ENCODE measurements at places on chromosomes 16 and 17.

DNA sequence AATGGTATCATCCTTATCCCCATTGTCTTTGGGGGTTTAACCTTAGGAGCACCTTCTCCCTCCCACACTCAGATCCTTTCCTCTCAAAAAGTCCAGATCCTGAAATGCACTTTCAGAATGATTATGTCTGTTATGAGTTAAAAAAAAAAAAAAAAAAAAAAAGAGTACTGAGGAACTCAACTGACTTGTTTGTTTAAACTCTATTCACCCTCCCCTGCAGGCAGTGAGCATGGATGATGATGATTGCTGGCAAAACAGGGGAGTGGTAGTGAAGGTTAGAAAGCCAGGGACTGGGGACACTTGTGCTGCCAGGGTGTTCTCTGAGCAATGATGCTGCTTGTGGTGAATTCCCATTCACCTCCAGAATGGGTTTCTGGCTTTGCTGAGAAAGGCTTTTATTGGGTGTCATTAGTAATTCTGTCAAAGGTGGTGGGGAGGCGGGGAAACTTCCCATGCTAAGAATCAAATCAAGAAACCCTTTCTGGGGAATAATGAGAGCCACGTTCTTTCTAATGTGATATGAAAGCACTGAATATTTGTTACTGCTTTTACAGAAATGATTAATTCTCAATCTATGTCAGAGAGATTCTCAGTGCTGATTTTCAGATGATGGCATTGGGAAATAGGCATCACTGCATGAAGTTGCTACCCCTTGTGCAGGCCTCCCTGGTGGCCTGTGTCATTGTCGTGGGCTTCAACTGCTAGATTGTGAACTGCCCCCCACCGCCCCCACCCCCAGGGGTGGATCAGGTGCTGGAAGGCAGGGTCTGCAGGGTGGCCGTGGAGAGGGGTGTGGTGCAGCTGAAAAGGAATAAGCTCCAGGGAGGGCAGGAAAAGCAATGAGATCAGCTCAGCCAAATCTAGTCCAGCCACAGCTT, 14.1 kb downstream of the CCL4 start:
- DNase-seq = no peak

GRCh38 chr17:79935197-79935885, 96.1 kb upstream of the CBX4 start:
- DNase-seq = no peak

DNA sequence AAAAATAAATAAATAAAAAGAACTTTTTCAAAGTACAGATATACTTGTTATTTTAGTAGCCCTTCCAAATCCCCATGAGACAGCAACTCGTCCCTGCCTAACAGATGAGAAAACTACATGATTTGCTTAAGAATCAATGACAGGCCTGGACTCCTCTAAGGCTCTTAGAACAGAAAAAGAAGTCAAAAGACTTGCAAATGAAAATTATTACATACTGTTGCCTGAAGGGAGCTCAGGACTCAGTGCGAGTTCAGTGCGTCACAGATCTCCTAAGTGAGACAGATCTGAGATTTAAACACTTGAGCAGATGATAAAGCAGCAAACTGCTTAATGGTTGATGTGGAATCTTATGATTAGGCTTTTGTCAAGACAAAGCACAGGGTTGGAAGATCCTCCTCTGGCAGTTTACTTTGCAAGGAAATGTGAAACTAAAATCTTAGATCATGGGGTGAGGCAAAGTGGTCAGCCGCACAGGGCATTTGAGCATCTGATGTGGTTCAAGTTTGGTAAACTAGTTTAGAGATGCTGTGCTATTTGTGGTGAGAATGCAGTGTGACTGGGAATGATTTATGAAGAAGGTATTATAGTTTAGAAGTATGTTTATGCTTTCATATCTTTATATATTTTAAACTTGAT, 138.1 kb downstream of the TRIM37 start:
- no peak for DNase-seq

GRCh38 chr17:9755083-9755482, 36.3 kb downstream of the DHRS7C start:
- DNase-seq = no peak

GRCh38 chr17:44071772-44072171, 1.2 kb downstream of the G6PC3 start:
- no peak for DNase-seq

DNA sequence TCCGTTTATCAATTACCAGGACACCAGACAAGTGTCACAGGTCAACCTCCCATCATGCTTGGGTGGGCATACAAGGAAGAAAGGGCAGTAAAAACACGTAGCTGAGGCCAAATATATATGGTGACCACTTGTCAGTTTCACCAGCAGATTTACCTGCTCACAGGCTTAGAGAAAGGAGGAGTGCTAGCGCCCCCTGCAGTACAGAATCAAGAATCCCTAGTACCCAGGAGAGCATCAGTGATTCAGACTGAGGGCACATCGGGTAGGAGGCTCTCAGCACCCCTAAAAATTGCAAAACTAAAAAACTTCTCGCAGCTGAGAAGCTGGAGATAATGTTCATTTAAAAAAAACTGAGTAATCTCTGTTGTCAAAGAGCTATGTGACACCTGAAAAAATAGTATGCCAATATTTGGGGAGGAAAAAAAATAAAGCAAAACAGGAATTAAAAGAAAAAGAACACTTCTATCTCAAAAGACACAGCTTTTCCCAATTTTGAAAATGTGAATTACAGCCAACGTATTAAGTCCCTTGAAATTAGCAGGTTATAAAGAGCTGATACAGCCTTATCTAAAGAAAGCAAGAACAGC, 21.2 kb upstream of the MON1B start:
- DNase-seq = no peak

DNA sequence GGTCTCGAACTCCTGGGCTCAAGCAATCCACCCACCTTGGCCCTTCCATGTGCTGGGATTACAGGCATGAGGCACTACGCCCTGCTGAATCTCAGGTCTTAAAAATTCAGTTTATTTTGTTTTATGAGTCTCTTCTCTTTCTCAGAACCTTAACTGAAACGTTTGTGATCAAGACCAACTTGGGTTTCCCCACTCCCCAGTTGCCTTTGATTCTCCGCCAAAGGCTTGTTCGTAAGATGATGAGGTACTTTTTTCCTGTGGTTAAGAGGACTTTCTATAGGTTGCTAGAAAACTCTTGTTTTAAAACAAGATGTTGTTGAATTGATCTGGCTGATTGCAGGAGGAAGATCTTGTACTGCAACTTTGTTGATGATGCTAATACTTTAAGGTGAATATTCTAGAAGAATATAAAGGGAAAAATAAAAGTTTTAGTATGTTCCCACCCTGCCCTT, 11.7 kb downstream of the ABCC1 start:
- DNase-seq = no peak

DNA sequence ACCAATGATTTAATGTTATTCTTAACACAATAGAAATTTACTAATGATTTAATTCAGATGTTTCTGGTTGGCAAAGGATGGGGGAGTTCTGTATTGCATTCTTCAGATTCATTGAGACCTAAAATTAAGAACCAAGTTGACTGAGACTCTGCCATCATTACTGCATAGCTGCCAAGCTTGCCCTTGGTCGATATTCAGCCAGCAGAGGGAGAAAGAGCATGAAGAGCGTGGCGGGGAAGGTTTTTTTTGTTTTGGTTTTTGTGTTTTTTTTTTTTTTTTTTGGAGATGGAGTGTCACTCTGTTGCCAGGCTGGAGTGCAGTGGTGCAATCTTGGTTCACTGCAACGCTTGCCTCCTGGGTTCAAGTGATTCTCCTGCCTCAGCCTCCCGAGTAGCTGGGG, 659.4 kb upstream of the EEF2KMT start:
- no peak for DNase-seq
